ENCODE measurements at places on chromosomes 11 and 22.

DNA sequence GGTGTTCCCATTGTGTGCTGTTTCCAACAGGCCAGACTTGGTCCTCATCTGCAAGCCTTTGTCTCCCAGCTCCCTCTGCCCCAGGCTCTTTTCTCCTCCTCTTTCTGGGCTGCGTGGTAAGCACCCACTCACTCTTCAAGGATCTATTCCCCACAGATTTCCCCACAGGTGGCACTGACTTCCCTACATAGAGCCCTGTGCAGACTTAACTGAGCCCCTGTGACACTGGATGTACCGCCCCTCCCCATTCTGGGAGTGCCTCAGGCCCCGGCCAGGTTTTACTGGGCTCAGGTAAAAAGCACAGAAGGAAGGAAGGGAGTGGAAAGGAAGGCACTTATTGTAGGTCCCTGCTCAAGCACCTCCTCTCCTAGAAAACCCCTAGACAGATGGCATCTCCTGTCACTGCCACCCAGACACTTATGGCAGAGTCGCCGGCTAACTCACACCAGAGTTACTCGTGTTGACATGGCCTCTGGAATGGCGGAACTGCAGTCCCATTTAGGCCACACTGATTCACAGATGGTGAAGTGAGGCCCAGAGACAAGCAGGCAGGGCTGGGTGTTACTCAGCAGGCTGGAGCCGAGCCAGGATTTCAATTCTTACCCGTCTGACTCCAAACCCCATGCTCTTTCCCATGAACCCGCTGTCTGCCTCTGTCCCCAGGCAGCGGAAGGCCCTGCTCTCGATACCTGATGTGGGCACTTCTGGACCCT, 47.2 kb downstream of the LRRC32 start:
- peak; percentile 81 for DNase-seq

- DNase-seq = peak; percentile 58
Measured at GRCh38 chr11:96257972-96258934, 84.7 kb downstream of the MAML2 start.

DNA sequence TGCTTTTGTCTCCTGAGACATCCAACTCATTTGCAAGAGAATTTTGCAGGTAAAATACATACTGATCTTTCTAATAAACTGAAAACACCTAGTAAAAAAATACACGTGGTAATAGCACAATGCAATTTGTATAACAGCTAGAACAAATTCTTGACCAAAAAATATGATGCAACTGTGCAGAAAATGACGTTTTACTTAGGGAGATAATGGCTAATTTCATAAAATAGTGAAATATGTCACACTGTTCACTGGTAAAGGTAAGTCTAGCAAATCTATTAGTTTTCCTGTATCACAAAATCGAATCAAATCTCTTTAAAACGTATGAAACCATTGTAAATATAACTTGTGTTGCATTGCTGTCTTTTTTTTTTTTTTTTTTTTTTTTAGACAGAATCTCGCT, 130.0 kb downstream of the VPREB1 start:
- DNase-seq = no peak

- DNase-seq = no peak
Measured at GRCh38 chr11:67315325-67315909, 12.1 kb downstream of the SSH3 start.

DNA sequence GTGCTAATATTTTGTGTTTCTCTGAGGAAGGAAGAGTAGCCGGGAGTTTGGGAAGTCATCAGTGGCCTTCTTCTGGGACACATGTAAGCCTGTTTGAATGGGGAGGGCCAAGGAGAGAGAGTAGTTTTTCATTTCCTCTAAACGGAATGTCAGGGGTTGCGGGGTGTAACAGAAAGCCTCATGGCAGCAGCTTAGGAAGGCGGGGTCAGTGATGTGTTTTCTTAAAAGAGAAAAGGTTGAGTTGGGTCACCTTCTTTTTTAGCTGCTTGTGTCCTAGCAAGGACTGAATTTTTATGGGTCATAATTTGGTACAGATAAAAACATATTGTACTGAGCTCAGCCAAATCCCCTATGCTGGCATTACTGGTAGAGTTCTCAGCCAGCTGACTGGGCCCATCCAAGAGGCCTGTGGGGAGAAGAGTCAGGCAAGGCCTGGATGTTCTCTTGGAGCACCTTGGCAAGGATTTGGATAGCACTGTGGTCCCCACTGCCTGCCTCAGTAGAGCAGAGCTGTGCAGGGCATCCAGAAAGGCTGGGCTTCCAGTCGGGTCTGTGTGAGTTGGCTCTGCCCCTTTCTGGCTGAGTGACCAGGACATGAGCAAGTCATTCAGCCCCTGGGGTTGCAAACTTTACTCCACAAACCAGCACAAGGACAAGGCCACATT, 29.4 kb upstream of the NAV2 start:
- no peak for DNase-seq

DNA sequence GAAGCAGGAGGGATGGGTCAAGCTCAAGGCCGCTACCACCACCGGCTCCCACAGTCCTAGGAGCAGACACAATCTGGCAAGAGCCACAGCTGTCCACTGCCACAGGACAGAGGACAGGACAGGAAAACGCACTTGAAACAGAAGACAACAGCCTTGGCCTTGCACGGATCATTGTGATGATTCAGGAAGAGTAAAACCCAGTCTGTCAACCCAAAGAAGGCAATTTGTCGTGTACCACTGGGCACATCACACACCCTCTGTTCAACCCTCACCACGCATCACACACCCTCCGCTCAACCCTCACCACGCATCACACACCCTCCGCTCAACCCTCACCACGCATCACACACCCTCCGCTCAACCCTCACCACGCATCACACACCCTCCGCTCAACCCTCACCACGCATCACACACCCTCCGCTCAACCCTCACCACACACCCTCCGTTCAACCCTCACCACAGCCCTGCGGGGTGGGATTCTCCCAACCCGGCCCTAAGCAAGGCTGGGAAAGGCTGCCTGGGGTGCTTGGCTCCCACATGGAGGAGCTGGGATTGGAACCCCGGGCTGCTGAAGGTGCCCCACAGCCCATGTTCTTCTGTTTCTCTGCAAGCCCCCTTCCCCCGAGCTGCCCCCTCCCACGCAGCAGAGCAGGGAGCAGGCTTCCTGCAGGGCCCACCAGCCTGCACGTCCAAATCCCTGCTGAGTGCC, 11.3 kb upstream of the CDC42BPG start:
- no peak for DNase-seq

GRCh38 chr11:87423161-87423560, 385.4 kb downstream of the TMEM135 start:
- no peak for DNase-seq

- DNase-seq = no peak
Measured at GRCh38 chr11:2265396-2265795, 5.0 kb downstream of the ASCL2 start.

GRCh38 chr11:40380835-40381234, 1078.6 kb downstream of the LRRC4C start:
- DNase-seq = peak; percentile 41

- peak; percentile 89 for DNase-seq
Measured at GRCh38 chr11:75142714-75143419, 8.0 kb upstream of the SLCO2B1 start.

DNA sequence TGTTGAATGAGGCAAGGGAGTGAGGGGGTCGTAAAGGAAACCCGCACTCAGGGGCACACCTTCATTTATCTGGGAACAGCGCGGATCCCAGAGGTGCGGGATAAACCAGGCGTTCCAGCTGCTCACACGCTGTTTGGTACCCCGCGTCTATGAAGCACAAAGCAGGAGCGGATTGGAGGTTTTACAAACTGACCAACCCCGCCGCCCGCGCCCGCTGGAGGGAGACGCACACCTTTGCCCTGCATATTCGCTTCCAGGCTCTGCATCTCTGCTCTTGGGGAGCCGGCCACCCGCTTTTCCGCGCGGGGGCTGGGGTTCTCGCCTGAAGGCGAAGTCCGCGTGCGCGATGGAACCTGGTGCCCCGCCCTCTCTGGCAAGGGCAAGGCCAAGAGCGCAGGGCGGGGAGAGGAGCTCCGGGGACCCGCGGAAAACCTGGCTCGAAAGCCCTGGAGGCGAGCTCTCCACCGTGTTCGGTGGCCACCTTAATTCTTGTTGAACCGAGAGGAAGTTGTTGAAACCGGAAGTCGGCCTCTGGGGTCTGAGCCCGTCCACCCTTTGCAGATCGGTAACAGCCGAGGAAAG, 6.8 kb upstream of the ALX4 start:
- no peak for DNase-seq

GRCh38 chr11:29432719-29433325, 584.0 kb downstream of the KCNA4 start:
- peak; percentile 9 for DNase-seq

DNA sequence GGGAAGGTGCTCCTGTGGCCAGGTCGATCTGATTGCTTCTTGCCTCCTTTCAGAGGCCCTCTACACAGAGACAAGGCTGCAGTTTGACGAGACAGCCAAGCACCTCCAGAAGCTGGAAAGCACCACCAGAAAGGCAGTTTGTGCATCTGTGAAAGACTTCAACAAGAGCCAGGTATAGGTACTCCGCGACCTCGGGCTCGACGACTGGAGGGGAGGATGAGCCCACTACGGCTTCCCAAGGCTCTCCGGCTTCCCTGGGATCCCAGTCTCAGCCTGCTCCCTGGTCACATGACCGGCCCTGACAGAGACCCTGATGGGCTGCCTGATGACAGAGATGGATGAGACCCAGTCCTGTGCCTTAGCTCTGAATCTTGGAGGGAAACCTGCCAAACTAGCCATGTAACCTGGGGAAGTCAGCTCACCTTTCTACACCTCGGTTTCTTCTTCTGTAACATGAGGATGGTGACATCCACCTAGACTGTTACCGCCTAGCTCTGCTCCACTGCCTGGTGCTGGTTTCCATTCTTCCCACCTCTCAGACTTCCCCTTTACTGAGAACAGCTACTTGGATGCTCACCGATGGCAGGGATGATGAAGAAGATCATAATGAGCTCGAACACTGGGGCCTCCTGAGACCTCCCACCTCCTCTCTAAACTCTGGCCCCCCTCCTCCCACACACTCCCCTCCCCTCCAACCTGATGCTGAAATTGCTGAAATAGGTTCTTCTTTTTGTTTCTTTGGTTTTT, 8.9 kb downstream of the RIBC2 start:
- no peak for DNase-seq

Measured in fibroblast of lung (primary cell).